ENCODE measurements at places on chromosomes 2 and 18. TPM values are rescaled to one million over a fixed set of nuclear protein-coding genes. Genes with fewer than 3 reads are reported as not detected.

NYAP2 gene
- not detected for total RNA-seq

MAP3K19 gene
- total RNA-seq: not detected

FBXO36 gene
- 2.9 TPM for total RNA-seq

SLC20A1 gene
- 139 TPM for total RNA-seq

GPR39 gene
- 6.4 TPM for total RNA-seq

FZD7 gene
- 24.8 TPM for total RNA-seq

C2orf81 gene
- total RNA-seq: 3.5 TPM

SCG2 gene
- 37.2 TPM for total RNA-seq

TTR gene
- total RNA-seq: not detected
